ENCODE measurements at places on chromosomes 1 and 21.

GRCh38 chr21:38272215-38272614 is 15.4 kb downstream of the KCNJ15 start:
- no peak for DNase-seq

DNA sequence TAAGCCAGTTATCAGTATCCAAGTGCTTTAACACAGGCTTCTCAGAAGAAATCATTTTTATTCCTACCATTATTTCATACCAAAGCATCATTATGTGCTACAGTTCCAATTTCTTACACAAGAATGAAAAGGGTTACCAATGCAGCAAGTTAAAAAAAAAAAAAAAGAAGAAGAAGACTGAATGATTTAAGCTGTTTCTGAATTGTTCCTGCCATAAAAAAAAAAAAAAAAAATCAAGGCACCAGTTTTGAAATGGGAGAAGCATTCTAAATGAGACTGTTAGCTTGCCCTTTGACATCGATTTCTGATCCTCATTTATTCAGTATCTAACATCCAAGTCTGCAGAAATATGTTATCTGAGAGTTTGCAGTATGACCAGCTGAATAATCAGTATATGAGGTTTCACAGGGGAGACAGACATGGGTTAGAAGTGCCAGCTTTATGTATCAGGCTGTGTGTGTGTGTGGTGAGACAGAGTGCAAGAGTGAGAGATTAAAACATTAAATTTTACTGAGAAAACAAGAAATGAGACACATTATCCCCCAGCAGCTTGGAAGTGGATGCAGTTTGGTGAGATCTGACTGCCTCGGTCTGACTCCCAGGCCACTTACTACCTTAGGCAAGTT is 105.8 kb downstream of the COLGALT2 start:
- no peak for DNase-seq

DNA sequence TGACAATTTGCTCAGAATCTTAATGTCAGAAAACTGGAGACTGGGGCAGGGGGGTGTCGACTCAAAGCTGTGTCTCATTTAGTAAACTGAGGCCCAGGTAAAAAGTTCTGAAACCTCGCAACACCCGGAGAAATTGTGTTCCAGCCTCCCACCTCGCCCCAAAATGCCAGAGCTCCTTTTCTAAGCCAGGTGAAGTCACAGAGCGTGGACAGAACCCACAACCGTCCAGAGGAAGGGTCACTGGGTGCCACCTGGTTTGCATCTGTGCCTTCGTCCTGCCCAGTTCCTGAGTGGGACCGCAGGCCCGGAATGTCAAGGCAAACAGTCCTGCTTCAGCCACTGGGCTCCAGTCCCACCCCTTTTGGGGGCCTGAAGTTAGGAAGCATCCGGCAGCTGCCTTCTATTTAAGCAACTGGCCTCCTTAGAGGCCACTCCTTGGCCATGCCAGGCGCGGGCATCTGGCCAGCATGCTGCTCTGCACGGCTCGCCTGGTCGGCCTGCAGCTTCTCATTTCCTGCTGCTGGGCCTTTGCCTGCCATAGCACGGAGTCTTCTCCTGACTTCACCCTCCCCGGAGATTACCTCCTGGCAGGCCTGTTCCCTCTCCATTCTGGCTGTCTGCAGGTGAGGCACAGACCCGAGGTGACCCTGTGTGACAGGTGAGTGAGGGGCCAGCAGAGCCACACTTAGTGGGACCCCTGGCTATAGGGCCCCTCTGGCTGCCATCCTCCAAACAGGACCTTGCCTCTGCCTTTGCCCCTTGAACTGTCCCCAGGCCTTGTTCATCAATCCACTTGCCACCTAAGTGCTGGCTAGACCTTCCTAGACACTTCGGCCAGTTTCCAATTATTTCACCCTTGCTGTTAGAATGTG is at the start of gene TAS1R1:
Gene TAS1R1 (plus strand): TSS at position 401 of the 872 bp plus-strand sequence. CDS start 67 bp downstream, at position 468.
- no peak for DNase-seq

DNA sequence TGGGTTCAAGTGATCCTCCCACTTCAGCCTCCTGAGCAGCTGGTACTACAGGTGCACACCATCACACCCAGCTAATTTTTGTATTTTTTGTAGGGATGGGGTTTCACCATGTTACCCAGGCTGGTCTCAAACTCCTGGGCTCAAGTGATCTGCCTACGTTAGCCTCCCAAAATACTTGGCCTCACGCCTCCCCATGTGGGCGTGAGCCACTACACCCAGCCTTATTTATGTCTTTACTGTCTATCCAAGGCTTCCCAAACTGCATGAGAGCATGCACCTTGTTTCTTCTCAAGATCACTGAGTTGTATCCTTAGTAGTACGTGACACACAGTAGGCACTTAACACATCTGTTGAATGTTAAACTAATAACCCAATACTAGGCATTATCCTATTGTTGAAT is 14.2 kb downstream of the WASF2 start:
- DNase-seq, result no peak

DNA sequence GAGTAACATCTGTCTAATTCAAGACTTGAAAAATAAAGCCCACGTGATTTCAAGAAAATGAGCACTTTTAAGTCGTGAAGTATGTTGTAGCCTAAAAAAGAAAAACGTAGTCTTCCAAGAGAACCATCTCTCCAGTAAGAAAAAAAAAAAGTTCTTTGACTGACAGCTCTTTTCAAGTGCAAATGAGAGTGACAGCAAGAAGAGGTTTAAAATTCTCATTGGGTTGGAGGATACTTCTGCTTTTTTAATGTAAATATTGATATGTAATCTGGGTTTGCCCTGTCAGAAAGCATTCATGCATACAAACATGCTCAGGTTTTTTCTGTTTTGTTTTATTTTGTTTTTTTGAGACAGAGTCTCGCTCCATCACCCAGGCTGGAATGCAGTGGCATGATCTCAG is 32.3 kb upstream of the PRDM2 start:
- no peak for DNase-seq

- no peak for DNase-seq
Observed at GRCh38 chr1:162207862-162208261, 138.4 kb downstream of the NOS1AP start.

DNA sequence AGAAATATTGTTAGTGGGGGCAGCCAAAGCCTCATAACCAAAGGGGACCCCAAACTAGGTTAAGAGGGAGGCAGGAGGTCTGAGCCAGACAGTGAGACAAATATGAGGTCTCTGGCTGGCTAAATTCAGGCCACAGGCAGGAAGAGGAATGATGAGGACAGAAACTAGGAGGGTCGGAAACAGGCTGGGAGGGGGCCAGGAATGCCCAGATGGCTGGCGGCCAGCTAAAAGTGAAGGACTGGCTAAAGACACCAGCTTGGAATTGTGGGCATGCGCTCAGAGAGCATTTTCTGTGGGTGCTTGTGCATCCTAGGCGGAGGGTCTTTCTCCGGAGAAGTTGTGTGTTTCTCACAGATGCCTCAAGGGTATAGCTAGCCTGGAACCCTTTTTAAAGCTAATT is 77.0 kb downstream of the PGM1 start:
- DNase-seq, result no peak

DNA sequence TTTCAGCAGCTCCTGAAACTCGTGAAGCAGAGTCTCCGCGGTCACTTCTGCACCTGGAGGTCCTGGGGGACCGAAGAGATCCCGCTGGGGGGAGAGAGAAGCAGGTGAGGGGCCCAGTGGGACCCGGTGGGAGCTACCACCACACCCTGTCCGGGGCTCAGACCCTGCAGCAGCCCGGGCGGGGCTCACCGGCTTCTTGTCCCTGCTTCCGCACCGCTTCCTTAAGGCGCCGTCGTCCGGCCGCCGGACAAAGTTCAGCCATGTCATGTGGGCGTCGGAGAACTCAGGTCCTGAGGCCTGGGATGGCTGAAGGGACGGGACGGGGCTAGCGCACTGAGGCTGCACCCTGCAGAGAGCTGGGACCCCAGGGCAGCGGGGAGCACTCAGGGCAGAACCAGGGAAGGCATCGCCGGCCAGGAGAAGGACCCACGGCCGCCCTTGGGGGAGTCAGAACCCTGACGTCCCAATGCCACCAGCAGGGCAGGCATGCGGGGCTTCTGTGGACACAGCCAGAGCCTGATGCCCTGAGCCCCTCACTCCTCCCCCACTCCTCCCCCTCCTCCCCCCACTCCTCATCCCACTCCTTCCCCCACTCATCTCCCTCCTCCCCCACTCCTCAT is 2.2 kb downstream of the C1QTNF12 start:
- DNase-seq, result no peak

DNA sequence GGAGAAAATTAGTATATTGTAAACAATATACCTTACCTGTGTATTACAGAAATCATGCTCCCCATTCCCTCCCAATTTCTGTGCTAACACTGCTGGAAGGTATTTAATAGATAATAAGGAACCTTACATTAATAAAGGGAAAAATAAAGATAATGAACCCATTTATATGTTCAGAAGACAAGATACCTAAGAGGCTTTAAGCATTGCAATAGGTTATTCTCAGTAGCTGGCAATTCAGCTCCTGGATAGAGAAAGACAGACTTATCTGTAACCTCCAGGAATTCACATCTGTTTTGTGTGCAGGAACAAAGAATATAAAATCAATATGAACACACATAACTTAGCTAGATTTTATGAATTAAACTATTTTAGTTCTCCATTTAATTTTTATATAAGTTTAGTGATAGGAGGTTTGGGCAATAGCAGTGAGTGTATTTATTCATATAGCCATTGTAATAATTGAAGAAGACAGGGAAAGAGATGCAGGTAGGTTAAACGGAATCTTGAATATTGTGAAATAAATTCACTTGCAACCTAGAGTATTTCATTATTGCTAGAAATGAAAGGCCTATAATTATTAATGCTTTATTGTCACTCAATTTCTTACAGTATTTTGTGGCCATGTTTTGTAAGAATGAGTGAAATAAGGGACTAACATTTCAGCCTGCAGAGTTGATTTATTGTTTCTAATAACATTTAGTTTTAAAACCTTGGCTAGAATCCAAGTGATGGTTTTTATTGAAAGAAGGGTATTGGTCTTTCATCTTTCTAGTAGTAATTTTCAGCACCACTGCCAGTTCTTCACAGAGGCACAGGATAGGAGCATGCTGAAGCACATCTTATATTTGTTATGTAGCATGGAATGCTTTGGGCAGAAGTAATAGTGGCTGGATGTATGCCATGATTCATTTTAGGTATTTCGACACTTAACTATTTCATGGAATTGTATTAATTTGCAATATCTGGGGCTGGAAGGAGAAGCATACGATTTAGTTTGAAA is 1.5 kb downstream of the XPR1 start:
- DNase-seq, result peak; percentile 7

GRCh38 chr1:1833916-1834325 is 55.7 kb upstream of the NADK start:
- no peak for DNase-seq

DNA sequence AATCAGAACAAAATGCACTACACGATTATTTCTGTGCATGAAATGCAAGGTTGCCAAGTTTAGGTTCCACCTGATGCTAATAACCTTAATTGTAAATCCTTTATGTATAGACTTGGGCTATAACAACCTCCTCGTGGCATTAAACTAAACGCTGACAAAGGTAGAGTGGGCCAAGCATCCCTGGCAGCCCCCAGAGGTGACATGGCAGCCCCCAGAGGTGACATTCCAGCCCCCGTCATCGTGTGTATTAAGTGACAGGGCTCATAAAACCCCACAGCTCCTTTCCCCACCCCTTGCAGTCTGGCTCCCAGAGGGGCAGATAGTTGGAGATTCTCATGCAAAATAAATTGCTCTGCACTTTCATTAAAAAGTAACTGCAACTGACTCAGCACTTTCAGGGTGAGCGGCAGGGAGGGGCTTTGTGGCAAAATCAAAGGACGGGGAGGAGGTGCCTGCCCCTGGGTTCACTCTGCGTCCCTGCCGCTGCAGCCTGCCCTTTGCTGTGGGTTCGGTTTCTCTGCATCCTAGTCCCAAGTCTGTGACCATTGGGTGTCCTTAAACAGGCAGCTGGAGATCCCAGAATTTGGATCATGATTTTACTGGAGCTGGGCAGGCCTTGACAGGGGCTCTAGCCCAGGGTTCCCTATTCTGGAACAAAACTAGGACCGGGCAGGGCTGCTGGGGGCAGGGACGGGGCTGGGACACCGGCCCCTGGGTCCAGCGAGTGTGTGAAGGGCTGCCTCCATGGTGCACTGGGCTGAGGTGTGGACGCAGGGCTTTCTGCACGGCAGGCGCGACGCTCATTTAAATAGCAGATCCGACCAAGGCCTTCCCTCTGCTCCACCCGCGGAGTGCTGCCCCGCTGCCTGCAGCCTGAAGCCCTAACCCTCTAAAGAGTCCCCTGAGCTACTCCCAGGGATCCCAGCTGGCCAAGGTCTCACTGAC is 234.9 kb upstream of the VAMP3 start:
- DNase-seq, result no peak

- DNase-seq, result no peak
Observed at GRCh38 chr1:154253671-154254070, 18.8 kb upstream of the HAX1 start.

- DNase-seq, result no peak
Observed at GRCh38 chr1:84089465-84089864, 54.6 kb upstream of the PRKACB start.

DNA sequence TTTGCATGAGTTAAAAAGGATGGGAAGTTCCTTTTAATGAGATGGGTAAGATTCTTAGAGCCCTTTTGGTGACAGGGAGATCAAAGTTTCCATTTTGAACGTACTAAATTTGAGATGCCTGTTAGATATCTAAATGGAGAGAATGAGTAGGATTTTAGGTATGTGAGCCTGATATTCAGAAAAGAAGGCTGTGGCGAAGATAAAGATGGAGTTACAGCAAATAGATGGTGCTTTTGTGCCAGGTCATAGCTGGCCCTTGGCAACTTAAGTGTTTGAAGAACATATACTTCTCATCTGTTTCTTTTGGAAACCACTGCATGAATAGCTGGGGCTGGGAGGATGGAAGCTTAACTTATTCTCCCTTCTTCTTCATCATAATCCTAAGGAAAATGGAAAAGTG is 282.5 kb downstream of the PTBP2 start:
- DNase-seq, result no peak

GRCh38 chr21:41112740-41113692 is 54.9 kb upstream of the BACE2 start:
- peak; percentile 8 for DNase-seq

DNA sequence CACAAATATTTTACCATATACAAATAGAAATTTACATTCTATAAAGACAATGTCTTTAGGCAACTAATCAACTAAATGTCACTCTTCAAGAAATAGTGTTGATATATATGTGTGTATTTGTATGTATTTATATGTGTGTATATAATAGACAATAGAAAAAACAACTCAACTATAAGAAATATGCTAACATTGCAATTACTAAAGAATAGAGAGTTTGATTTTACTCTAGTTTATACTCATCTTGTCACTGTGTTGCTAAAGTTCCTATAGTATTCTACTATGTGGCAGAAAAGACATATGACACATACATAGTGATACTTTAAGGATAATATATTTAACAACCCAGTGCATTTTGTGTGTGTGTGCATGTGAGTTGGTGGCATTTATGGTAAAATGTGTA is 1728.3 kb downstream of the PLA2G4A start:
- no peak for DNase-seq

GRCh38 chr1:2182376-2182775 is 12.2 kb downstream of the FAAP20 start:
- no peak for DNase-seq

DNA sequence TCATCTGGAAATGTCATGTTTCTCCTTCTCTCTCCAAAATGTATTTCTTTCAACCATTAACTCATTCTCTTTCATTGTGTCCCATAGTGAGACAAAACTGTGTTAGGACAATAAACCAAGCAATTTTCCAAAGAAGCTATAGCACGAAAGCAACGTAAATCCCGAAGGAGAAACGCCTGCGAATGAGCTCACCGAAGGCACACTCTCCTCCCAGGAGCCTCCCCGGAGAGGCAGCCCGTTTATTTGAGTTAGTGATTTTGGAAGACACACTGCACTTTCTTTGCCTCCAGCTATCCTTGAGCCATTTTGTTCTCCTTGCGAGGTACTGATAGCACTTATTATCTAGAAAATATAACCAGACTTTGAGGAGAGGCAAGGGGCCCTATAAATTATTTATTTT is 41.2 kb downstream of the RSPH1 start:
- no peak for DNase-seq
